Dermis microvascular lymphatic vessel endothelial cell (primary cell): ENCODE measurements at places on chromosomes 2 and 18. TPM values are rescaled to one million over a fixed set of nuclear protein-coding genes. Genes with fewer than 3 reads are reported as not detected.

GRCh38 chr18:46877329-46877987 is 39.8 kb downstream of the PIAS2 start:
- no peak for DNase-seq

DNA sequence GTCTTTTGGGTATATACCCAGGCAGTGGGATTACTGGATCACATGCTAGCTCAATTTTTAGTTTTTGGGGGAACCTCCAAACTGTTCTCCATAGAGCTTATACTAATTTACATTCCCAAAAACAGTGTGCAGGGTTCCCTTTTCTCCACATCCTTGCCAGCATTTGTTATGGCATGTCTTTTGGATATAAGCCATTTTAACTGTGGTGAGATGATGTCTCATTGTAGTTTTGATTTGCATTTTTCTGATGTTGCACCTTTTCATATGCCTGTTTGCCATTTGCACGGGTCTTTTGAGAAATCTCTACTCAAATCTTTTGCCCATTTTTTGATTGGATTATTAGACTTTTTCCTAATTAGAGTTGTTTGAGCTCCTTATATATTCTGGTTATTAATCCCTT is 8.0 kb downstream of the FASTKD1 start:
- DNase-seq, result no peak

DNA sequence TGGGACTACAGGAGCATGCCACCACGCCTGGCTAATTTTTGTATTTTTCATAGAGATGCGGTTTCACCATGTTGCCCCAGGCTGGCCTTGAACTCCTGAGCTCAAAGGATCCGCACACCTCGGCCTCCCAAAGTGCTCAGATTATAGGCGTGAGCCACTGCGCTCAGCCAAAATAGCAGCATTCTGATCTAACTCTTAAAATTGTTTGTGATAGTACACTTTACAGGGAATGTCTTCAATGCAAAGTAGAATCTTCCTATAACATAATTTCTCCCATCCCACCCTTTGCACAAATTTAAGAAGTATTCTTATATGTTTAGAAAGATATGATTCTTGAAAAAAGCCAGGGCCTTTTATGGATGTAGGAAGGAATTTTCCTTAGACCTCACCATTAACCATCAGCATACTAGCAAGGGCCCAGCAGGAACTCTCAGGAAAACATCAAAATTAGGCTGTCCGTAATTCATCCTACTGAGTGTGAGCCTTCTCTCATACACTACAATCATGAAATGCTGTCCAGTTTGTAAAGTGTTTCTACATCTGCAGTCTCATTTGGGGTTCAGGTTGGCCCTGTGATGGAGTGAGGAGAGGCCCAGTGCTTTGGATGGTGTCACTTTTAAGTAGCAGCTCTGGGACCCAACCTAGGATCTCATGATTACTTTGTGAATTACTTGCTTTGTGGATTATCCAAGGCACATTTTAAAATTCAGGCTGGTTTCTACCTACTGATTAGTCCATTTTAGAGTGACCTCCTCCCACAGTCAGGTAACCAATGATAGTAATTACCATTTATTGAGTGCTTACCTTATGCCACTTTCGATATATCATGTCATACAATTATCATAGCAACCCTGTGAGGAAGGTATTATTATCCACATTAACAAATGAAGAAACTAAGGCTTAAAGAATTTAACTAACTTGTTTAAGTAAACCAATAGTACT is 37.5 kb upstream of the DLX1 start:
- DNase-seq, result no peak

DNA sequence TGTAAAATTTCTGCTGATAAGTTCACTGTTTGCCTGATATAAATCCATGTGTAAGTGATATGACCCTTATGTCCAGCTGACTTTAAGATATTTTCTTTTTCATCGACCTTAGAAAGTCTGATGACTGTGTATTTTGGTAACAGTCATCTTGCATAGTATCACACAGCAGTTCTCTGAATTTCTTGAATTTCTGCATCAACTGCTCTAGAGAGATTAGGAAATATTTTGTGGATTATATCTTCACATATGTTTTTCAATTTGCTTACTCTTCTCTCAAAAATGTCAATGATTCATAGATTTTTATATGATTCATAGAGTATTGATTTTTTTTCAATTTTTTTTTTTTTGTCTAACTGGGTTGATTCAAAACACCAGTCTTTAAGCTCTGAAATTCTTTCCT is 945.3 kb downstream of the TRIB2 start:
- no peak for DNase-seq

Gene SCG2
- total RNA-seq, result not detected in 2 replicates

DNA sequence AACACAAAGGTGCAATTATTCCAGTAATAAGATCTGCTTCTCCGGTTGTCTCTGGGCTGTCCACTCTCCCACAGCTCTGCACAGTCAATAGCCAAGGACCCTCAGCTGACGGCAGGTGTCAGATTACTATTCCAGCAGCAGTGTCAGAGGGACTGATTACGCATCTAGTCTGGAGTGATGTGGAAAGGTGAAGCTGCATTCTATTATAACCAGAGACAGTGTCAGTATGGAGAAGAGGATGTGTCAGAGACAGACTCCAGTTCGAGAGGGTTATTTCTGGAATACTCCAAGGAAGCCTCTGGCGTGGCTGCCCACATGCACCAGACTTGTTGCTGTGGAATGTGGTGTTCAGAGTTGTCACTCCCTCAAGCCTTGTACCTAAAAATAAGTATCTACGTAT is 163.6 kb upstream of the TMEM200C start:
- no peak for DNase-seq

Gene RUFY4
- not detected in 2 replicates for total RNA-seq

Gene TFCP2L1
- not detected in 2 replicates for total RNA-seq

GRCh38 chr2:164498836-164499235 is 122.4 kb downstream of the GRB14 start:
- DNase-seq, result no peak

Gene CCDC74A
- 2.2 and 2.5 TPM in 2 replicates for total RNA-seq

Gene HK2
- total RNA-seq, result 2.5 and 3.0 TPM in 2 replicates

Gene LYG2
- not detected in 2 replicates for total RNA-seq
